SJSA1 (cell line): ENCODE measurements at places on chromosomes 12 and 14.

DNA sequence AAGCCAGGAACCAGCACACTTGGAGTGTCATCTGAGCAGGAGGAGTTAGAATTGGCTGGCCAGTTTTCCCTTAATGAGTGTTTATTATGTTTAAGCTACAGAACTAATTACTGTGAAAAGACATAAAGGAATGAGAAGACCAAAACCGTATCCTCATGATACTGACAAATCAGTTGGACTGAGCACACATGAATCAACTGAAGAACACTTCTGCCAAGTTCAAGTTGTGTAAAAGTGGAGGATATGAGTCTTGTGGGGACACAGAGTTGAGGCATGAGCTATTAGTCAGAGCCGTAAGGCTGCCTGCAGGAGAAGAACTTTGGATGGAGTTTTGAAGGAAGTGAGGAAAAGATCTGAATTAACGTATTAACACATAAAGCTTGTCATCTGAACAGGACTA lies 43.1 kb downstream of the HMGA2 start:
- no peak for DNase-seq

GRCh38 chr12:29234965-29235626 lies 86.0 kb downstream of the FAR2 start:
- DNase-seq, result no peak

DNA sequence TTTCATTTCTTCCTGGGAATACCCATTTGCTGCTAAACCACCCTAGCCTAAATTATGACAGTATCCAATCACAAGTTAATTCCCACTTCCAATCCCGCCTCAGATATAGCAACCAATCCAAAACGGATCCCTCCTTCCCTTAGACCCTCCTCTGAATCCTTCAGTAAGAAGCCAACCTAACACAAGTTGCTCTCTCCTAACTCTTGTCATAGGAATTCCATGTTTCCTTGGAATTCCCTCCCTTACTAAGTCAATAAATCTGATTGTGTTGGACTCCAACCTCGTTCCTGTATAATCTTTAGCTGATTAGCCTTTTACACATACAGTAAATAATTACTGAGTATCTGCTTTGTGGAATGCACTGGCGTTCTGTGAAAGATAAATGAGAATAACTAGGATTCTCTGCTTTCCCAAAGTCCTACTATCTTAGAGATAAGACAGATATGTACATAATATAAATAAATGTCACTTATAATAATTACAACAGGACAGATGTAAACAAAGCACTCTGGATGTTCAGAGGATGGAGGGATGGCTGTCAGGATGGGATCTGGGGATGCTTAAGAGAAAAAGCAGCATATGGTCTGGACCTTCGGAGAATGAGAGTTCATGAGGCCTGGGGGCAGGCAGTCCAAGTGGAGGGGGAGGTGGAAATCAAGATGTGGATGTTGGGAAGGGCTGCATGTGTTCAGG lies 185.8 kb upstream of the SOX5 start:
- no peak for DNase-seq

DNA sequence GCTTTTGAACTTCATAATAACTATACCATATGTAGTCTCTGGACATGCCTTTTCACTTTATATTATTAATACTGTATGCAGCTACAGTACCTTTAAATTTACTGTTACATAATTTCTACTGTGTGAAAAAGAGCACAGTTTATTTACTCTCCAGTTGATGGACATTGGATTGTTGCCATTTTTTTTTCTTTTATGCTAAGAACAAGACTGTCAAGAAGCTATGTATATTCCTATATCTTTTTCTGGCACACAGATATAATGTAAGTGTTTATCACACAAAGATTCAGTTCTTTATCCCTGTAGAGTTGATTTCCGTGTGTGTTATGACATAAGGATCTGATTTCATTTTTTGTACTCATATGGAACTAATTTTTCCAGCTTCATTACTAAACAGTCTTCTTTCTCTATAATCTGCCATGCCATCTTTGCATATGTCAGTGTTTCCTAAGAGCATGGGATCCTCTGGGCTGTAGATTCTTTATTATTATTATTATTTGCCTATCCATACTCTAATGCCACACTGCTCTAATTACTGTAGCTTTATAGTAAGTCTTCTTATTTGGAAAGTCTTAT lies 593.0 kb upstream of the ATP2B1 start:
- DNase-seq, result no peak

GRCh38 chr12:43880547-43880946 lies 44.7 kb downstream of the TMEM117 start:
- DNase-seq, result no peak
